ENCODE measurements at places on chromosomes 4 and X.

- no peak for DNase-seq
Observed at GRCh38 chr4:40662962-40663604, 33.4 kb upstream of the RBM47 start.

- no peak for DNase-seq
Observed at GRCh38 chrX:132819711-132820264, 138.6 kb downstream of the HS6ST2 start.

DNA sequence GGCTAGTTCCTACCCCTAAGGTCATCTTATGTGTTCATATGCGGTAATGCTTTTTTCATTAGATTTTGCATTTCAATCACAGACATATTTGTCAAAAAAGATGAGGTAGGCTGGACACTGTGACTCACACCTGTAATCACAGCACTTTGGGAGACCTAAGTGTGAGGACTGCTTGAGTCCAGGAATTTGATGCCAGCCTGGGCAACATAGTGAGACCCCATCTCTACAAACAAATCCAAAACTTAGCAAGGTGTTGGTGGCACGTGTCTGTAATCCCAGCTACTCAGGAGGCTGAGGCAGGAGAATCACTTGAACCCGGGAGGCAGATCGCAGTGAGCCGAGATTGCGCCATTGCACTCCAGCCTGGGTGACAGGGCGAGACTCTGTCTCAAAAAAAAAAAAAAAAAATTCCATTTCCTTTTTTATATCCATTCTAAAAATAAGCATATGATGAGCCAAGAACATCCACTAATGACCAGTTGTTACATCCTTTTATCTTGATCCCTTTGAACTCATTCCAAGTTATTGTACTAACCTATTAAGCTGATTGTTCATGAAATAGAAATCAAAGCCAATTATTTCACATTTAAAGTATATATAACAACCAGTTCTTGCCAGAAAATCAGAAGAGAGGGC is 23.4 kb downstream of the PGAM4 start:
- DNase-seq = no peak

- no peak for DNase-seq
Observed at GRCh38 chr4:73410916-73411730, 7.0 kb downstream of the ALB start.

DNA sequence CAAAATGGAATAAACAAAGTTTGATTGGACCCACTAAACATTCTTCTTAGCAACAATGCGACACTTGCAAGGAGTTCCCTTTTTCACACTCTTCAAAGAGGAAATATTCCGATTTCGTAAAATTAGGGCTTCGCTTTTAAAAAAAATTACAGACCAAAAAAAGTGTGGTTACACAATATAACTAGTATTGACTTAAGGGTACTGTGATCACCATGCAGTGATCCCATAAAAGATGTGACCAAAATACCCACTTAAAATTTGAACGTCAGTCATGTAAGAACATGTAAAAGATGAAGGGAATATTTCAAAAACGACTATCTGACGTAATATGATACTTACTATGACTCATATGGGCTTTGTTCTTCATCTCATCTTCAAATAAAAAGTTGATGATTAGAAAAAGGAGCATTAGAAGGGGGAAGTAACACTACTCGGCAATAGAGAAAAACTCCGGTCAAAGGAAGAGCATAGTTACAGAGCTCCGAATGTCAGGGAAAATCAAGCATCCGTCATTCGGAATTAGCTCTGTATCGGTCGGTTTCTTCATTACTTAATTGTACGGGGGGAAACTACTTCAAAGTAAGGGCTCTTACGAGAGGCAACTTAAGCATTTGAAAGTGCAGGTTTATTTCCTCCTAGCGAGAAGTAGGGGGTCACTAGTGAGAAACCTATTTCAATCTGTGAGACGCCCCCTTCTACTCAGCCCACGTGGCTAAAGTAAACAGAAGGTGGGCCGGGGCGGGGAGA is 1.3 kb upstream of the TET2 start:
- no peak for DNase-seq

DNA sequence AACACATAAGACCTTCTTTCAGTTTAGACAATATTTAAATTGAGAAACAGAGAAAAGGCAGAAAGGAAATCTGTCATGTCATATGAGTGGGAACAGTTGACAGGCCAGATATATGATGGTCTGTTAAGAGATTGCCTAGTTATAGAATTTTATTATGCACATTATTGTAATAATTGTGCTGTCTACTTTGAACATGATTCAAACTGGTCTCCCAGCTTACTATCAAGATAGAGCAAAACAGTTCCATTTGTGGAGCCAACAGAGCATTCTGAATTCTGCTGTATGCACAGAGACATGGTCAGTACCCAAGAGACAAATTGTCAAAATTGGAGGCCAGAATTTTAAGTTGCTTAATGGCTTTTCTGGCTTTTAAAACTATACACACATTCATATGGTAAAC is 139.4 kb downstream of the FBXO8 start:
- no peak for DNase-seq

DNA sequence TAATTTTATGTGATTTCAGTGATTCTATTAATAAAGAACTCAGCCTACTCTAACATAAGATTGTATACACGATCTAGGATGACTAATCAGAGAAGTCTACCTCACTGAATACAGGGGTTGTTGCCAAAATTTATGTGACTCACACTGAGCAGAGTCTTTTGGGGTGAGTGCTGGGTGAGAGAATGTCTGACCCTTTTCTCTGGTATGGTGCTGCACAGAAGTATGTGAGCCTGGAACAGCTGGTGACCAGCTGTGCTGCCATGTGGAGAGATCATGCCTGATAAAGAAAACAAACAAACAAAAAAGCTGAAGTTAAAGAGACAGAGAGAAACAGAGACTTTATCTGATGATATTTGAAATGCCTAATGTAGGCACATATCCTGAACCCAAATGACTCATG is 618.1 kb upstream of the GRIA3 start:
- no peak for DNase-seq

DNA sequence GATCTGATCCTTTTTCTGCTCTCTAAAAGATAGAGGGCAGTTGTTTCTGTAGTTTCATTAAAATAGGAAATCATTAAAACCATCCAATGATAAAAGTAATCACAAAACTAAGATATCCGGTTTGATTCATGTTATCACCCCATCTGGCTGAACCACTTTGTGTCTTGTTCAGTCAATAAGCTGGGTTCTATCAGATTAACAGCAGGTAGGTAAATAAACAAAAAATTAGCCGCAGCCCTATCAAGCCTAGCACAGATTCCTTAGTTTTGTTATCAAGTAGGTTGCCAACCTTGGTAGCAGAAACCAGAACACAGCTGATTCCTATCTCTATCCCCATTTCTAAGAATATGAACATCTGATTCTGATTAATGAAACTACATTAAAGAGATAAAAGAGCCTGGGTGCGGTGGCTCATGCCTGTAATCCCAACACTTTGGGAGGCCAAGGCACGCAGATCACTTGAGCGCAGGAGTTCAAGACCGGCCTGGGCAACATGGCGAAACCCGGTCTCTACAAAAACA is 118.6 kb upstream of the PLAC1 start:
- no peak for DNase-seq

DNA sequence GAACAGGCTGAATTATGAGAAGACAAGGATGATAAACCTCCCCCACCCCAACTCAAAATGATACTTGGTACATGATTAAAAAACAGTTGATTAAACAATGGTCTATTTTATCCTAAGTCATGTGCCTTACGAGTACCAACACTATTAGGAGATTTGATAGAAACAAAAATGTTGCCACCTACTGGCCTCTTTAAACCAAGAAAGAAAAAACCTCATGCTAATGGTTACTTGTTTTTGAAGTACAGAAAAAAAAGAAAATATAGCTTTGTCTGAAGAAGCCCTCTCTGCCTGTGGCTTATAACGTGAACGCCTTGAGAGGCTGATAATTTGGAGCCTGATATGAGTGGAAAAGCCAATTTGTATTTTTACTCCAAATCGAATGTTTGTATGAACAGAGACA is 538.2 kb downstream of the DMD start:
- DNase-seq = no peak

- DNase-seq = no peak
Observed at GRCh38 chrX:57681341-57681740, 1.3 kb upstream of the NLRP2B start.

DNA sequence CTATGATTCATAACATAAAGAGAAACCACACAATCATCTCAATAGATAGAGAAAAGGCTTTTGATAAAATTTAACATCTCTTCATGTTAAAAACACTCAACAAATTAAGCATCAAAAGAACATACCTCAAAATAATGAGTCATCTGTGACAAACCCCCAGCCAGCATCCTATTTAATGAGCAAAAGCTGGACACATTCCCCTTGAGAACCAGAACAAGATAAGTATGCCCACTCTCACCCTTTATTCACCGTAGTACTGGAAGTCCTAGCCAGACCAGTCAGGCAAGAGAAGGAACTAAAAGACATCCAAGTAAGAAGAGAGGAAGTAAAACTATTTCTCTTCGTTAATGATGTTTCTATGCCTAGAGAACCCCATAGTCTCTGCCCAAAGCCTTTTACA is 507.2 kb downstream of the PABPC4L start:
- no peak for DNase-seq

- DNase-seq = no peak
Observed at GRCh38 chr4:154534296-154534695, 15.9 kb downstream of the PLRG1 start.

DNA sequence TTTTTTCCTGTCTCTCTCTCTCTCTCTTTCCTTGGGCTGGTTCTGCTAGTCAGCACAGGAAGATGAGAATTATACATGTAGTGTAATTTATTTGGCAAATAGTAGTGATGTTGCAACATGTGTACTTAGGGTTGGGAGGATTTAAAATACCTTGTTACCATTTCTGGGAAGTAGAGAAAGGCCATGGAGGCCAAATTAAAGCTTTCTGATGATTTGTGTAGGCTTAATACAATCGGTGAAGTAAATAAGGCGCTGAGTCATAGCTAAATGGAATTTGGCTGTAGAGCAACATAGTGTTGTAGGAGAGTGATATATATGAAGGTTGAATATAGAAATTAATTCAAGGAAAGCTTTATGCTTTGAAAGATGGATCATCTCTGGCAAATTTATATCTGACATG is 295.3 kb downstream of the GRID2 start:
- no peak for DNase-seq

- no peak for DNase-seq
Observed at GRCh38 chr4:92791871-92792440, 488.2 kb downstream of the GRID2 start.

DNA sequence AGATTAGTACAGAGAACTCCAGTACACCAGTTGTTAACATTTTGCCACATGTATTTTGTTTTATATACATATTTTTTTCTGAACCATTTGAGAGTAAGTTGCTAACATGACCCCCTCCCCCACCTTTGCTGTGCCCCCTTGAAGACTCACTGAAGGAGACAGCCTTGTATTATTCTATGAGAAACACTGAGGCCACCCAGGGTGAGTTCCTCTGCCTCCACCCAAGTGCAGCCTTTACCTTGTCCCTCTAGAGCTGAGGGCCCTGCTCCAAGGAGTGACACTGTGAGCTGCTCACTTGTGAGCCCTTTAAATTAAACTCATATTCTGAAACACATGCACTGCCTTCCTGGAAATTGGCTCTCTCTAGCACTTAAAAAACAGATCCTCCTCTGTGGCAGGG is 21.1 kb downstream of the KIT start:
- no peak for DNase-seq

DNA sequence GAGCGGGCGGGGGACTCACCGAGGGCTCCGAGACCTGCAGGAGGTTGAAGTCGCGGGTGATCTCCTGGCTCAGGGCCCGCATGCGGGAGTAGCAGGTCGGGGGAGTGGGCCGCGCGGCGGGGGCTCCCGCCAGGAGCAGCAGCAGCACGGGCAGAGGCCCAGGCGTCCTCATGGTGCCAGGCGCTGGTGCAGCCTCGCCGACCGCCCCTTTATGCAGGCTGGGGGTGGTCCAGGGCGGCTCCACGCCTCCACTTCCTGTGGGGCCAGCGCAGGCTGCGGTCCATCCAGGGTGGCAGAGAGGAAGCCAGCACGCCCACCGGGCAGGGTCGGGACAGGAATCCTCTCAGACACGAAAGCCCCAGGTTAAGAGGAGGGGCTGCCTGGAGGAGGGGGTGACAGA is at the start of gene CYTL1:
CYTL1 (minus strand) TSS at position 185 of the 400 bp plus-strand sequence; CDS start at position 172, 13 bp downstream.
- no peak for DNase-seq

DNA sequence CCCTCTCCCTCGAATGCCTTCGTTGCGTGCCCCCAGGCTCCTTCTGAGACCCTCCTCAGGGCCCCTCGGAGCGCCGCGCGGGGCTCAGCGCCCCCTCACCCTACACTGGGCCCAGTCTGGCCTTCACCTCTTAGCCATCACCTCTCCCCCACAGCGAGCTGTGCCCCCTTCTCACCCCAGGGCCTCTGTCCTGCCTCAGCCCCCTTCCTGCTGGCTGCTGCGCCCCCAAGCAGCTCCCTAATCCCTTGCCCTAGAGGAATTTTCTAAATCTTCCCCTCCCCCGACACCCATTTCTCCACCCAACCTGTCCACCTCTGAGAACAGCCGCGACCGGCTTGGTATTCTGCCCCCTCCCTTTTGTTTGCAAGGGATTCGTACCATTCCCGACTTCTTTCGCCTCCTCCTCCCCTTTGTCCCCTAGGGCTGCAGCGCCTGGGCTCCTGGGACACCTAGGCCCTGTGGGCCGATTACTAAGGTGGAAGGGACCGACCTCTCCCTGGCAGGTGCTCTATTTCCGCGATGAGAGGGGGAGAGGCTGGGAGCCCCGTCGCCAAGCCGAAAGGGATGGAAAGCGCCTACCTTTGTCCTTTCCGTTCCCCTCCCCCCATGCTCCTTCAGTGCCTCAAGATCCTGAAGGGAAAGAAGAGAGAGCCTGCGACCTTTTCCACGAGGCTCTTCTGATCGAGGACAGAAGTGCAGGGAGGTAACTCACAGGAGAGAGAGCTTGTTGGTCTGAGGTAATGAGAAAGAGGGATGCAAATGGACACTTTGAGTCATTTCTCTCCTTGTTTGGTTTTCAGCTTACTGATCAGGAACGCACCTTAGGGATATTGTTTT is 10.9 kb downstream of the DLG3 start:
- DNase-seq = no peak

GRCh38 chrX:56503941-56504673 is 59.3 kb upstream of the UBQLN2 start:
- no peak for DNase-seq

- DNase-seq = no peak
Observed at GRCh38 chr4:15104825-15105224, 102.5 kb downstream of the CPEB2 start.

DNA sequence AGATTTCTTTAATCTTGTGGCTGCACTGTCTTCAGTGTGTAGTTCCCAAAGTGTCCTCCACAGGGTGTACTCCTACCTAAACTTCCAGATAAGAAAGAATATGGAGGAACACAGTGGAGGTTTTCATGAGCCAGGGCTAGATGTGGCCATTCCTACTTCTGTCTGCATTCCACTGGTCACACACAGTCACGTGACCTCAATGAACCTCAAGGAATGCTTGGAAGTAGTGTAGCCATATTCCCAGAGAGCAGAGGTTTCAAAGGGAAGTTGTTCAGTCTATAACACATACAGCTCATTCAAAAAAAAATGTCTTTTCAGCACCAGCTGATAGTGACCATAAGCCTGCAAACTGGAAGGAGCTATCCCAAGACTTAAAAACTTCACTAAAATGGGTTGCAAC is 53.6 kb downstream of the ASB9 start:
- no peak for DNase-seq

Measured in activated T-cell treated with anti-CD3 and anti-CD28 coated beads for 1 hour (primary cell).